ENCODE measurements at places on chromosomes 13 and 19.

DNA sequence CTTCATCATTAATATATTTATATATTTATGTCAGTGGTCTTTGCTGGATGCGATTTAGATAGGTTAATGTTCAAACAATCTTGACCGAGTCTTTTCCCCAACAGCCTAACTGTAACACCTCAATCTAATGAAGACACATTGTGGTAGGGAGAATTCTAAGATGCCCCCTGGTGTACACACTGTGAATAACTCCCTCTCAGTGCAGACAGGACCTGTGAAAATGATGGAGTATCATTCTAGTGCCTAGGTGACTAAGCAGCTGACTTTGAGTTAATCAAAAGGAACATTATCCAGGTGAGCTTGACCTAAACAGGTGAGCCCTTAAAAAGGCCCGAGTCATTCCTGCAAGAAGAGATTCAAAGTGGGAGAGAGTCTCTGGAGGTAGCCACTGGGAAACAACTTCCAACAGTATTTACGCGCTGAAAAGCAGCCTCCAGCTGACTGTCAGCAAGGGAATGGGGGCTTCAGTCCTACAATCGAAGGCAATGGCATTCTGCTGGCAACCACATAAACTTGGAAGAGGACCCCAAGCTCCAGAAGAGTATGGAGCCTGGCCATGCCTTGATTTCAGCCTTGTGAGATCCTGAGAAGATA, 28.0 kb upstream of the KBTBD7 start:
- DNase-seq = peak; percentile 53

DNA sequence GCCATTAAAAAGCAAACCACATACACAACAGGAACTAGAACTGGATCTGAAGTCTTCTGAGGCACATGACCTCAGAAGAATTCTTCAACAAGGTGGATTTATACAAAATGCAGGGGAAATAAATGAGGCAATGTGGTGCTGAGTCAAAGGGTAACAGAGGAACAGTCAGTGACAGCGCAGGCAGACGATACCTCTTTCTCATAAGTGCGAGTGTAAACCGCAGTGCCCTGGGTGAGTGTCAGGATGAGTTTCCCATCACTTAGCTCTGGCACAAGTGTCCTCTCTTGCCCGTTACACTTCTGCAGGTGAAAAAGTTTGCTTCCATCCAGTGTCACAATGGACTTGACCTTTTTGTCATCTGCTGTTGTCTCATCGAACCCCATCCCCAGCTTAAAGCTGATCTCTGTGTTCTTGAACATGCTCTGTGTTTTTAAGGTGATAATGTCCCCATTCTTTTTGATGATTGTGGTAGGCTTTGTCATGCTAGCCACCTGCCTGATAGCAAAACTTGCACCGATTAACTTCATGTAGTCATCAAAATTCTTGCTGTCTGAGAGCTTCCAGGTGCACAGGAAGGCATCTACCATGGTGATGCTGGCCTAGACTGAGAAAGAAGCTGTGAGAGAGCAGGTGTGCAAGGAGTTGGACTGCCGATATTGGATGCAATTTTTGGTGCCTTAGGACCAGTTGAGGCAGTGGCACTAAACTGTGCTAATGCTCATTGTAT, 97.3 kb downstream of the AKAP11 start:
- DNase-seq = no peak

- DNase-seq = no peak
Measured at GRCh38 chr19:13082192-13083007, 20.3 kb downstream of the LYL1 start.

- DNase-seq = no peak
Measured at GRCh38 chr13:47932950-47933923, 67.8 kb downstream of the SUCLA2 start.

DNA sequence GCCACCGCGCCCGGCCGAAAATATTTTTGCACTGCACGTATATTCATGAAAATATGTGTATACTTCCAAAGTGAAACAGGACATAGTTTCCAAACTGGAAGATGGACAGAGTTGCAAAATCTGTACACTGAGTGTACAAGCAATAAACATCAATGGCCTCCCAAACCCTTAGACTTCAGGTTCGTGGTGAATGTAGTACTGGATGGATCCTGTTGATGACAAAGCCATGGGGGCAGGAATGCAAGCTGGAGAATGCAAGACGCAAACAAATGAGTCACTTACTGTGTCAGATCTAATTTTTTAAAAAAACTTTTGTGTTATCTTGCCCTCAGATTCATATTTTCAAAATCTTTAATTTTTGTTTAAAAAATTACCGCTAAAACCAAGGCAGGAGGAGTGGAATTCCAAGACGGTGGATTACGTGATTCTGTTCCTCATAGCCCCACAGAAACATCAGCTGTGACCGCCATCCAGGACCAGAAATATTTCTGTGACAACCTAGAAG, 12.7 kb upstream of the LILRA2 start:
- DNase-seq = no peak

GRCh38 chr13:48656608-48657007, 2.9 kb downstream of the CYSLTR2 start:
- no peak for DNase-seq

Measured in activated CD8-positive, alpha-beta memory T cell treated with anti-CD3 and anti-CD28 coated beads, Interleukin-2, amount 50 U/mL, for 4 hours (primary cell).